HT1080 (cell line): ENCODE measurements at places on chromosomes 2 and 18.
A peak's percentile ranks its signal among the peaks of the same experiment; 100 is the strongest.

DNA sequence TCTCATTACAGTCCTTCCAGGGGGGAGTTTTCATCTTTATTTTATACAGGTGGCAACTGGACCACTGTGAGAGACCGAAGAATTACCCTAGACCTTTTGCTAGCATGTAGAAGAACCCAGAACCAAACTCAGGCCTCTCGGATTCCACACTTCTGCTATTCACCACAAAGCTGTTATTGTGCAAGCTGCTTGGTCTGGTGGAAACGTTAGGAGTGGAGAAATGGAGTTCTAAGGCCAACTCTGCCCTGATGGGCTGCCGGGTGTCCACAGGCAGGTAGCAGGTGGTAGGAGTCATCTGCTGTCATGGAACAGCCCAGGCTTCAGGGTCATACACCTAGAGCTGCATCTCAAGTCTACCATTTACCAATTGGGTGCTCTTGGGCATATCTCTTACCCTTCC is 218.8 kb downstream of the BCL11A start:
- DNase-seq: no peak

GRCh38 chr18:5309888-5310470 is 14.5 kb upstream of the ZBTB14 start:
- DNase-seq: peak; percentile 19

DNA sequence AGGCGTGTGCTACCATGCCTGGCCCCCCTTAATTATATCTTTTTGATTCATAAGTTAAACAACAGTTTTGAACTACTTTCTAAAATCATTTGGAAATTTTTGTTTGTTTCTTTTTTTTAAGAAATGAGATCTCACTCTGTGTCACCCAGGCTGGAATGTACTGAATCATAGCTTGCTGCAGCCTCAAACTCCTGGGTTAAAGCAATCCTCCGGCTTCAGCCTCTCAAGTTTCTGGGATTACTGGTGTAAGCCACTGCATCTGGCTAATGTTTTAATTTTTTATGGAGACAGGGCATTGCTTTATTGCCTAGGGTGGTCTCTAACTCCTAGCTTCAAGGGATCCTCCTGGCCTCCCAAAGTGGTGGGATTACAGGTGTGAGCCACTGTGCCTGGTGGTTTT is 71.5 kb downstream of the BABAM2 start:
- peak; percentile 33 for DNase-seq

DNA sequence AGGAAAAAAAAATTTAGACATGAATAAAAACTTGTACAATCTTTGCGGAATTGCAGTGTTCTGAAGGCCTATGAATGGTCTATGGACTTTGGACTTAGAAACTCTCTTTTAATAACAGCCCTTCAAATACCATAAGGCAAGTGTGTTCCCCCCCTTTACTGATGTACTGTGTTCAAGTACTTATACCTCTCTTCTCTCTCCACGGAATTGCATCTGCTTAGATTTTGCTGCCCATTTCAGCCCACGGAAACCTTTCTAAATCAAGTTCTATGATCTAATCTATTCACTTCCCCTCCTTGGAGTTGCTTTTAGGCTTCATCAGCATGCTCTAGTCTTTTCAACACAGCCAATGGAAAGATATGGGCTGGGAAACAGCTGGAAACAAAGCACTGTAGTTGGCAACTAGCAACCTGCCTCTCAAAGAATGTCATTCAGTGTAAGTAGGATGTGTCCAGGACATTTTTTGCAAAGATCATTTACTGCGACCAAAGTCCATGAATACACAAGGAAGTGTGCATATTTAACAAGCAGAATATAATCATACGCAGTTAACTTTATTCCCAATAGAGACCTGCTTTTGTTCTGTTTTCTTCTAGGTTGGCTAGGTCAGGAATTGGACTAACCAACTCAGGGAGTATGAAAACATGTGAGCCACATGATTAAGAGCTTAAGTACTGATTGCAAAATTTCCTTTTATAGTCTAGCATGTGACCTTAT is 58.0 kb downstream of the SLC40A1 start:
- DNase-seq: no peak

- DNase-seq: no peak
Observed at GRCh38 chr2:121036226-121036692, 248.7 kb downstream of the TFCP2L1 start.

DNA sequence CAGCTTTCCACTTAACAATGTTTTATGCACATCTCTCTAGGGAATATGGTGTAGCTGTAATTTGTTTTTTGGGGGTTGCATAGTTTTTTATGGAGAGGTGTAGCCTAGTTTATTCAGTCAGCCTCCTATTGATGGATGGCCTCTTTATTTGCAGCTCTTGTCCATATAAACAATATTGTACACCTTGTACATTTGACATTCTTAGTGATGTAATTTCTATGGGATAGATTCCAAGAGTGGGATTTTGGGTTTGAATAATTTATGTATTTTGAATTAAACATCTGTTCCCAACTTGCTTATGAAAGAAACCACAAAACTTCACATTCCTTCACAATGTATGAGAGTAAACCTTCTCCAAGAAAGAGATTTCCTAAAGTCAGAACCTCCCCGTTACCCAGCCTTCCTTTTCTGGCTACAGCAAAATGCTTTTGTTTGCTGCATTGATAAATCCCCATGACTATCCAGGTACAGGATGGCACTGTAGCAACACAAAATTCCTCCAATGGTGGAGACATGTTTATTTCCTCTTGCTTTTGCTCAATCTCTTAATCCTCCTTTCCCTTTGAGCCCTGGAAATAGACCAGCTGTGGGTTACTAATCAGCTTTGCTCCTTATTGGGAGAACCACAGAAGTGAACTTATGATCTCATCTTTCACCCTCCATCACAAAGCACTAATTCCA is 58.4 kb upstream of the GALR1 start:
- DNase-seq: no peak

- DNase-seq: no peak
Observed at GRCh38 chr2:150095361-150096095, 391.9 kb downstream of the RND3 start.

DNA sequence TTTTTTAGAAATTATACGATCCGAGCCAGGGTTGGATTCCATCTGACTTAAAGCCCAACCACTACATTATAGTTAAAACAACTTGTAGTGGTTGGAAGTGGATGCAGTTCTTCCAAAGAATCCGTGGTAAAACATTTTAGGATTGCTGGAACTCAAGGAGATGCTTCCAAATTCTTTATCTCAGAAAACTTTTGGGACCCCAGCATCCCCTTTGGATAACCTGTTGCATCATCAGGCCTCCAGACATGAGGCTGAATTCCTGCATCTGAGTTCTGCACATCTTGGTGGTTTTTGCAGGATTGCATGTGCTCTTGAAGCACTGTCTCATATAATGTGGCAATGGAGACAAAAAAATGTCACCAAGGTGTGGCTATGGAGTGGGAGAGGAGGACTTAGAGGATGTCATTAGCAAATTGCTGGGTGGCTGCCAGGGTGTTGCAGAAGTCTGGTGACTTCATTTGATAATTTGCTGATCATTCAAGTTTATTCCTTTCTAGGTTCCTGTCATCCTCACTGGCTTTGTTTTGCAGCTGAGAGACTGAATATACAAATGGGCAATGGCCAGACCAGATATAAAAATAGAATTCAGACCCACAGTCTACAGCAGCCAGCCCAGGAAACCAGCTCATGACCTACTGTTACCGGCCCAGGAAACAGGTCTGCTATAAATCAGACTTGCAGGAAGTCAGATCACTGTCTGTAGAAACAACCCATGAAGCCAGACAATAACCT is 207.7 kb downstream of the BCL2 start:
- peak; percentile 44 for DNase-seq

- no peak for DNase-seq
Observed at GRCh38 chr2:60539140-60539539, 14.3 kb downstream of the BCL11A start.

DNA sequence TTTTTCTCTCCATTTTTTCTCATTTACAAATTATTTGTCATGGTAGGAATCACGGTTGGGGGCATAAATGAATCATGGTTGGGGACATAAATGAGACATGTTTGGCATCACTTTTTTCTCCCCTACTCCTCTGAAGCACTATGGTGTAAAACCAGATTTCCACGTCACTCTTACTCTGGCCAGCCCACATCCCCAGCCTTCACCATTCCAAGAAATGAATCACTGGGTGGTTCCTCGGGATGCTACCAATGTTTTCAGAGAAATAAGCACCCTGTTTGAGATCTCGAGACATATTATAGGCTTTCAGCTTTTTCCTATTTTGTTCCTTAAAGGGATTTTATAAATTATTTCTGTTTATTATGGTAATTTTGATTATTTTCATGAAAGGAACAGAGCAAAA is 155.0 kb upstream of the SLC8A1 start:
- DNase-seq: peak; percentile 74

- DNase-seq: no peak
Observed at GRCh38 chr2:135587958-135588357, 56.7 kb downstream of the R3HDM1 start.

GRCh38 chr2:158239271-158239670 is 137.6 kb downstream of the UPP2 start:
- peak; percentile 39 for DNase-seq

GRCh38 chr2:12498704-12499103 is 218.0 kb upstream of the TRIB2 start:
- peak; percentile 84 for DNase-seq

- no peak for DNase-seq
Observed at GRCh38 chr2:174752403-174753037, 11.8 kb downstream of the CHRNA1 start.

- no peak for DNase-seq
Observed at GRCh38 chr2:132980304-132980703, 310.3 kb upstream of the LYPD1 start.

DNA sequence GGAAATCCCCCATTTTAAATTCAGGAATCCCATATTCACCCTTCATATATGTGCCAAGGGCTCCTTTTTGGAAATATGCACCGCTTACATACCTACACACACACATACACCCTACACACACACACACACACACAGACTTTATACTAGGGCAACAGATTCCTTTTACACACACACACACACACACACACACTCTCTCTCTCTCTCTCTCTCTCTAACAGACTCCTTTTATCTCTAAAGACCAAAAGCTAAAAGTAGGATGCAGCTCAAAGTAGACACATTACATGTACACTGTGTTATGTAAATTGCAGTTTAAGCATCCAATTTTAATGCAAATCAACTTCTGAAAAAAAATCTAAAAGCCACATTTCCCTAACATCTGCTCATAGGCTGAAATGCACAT is 130.9 kb upstream of the CAPN13 start:
- no peak for DNase-seq

GRCh38 chr2:171330155-171330956 is 103.4 kb downstream of the METTL8 start:
- DNase-seq: no peak

- DNase-seq: peak; percentile 18
Observed at GRCh38 chr2:31980674-31981356, 30.0 kb downstream of the MEMO1 start.

DNA sequence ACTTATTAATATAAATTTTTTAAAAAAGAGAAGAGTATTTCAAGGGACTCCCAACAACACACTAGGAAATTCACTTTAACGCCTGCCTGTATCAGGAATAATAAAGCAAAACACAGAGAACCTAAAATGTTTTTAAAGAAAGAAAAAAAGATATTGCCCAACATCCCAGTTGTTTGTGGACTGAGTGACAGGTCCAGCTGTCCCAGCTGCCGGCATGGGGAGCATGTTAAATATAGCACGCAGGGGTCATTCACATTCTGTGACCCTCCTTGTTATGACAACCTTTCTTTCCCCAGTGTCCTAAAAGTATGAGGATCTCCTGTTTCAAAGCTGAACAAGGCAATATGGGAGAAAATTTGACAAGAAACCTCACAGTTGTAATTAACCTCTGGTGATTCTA is 4.4 kb downstream of the KLHL41 start:
- DNase-seq: no peak

GRCh38 chr2:53512071-53512826 is 255.4 kb upstream of the CHAC2 start:
- peak; percentile 54 for DNase-seq

DNA sequence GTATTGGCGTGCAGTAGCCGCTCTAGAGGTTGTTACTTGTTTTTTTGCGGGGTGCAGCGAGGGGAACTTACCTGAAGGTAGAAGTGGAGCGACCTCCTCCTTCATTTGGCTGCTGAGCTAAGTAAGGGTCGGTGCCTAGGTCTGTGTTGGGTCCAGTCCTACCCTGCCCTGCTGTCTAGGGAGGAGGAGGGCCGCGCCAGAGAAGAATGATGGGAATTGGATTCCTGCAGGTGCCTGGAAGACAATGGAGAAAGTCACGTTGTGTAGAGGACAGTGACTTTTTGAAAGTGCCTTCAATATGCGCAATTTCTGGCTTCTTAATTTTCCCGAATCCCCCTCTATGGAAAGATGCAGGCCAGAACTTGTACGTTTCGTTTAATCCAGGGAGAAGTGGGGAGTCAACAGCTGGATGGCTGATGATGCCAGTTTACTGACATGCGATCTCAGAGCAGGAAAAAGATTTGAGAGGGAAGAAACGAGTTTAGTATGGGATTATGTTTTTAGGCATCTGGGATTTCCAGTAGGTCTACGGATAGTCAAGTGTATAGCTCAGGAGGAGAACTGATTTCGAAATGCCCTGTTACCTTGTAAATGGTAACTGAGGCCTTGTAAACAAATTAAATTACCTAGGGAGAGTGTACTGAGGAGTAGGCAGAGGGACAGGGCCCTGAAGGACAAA is 653 bp downstream of the MRPS9 start:
- no peak for DNase-seq
